ENCODE measurements at places on chromosomes 6 and 20.

GRCh38 chr6:37283268-37283667 lies 25.3 kb upstream of the TMEM217 start:
- no peak for DNase-seq

- no peak for DNase-seq
These were observed 197.2 kb upstream of the SUPT3H start for GRCh38 chr6:45574885-45575284.

DNA sequence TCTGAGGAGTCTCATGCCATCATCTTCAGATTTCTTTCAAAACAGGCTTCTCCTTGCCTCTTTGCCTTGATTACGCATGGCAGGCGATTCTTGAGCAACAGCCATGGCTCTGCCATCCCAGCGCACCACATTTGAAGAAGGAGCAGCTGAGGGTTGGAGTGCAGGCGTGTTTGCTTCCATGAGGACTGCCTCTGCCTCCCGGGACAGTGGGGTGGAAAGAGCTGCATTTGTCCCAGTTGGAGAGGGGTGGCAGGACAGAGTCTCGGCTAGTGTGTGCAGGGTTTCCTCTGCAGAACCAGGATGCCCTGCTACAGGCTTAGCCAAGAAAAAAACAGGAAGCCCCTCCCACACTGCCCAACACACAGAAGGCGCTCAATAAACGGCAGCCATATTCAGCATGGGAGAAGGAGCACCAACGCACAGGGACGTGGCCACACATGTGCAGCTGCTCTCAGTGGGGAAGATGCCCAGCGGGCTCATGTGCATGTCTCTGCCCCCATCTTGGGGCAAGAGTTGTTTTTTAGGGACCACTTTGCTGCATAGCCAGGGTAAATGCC lies 36.6 kb downstream of the IRF4 start:
- peak; percentile 35 for DNase-seq

DNA sequence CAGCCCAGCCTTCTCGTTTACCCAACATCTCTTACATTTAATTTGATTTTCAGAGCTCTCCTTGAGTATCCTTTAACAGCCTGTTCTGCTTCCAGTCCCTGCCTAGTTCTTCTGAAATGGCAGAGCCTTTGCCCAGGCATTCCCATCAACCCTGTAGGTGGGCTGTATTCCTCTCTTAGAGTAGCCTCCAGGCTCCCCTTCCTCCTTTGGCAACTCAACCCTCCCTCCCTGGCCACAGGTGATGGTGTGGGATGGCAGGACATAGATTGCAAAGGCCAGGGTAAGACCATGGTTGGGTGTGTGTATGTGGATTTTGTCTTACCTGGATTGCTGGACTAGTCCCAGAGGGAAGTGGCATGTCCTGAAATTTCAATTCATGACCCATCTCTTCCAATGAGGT lies 125.4 kb downstream of the F13A1 start:
- no peak for DNase-seq

GRCh38 chr20:33812152-33812849 lies 1.2 kb downstream of the CHMP4B start:
- peak; percentile 89 for DNase-seq

All from inflammatory macrophage (primary cell).